ENCODE measurements at places on chromosomes 13 and 19.
A peak's percentile ranks its signal among the peaks of the same experiment; 100 is the strongest.

DNA sequence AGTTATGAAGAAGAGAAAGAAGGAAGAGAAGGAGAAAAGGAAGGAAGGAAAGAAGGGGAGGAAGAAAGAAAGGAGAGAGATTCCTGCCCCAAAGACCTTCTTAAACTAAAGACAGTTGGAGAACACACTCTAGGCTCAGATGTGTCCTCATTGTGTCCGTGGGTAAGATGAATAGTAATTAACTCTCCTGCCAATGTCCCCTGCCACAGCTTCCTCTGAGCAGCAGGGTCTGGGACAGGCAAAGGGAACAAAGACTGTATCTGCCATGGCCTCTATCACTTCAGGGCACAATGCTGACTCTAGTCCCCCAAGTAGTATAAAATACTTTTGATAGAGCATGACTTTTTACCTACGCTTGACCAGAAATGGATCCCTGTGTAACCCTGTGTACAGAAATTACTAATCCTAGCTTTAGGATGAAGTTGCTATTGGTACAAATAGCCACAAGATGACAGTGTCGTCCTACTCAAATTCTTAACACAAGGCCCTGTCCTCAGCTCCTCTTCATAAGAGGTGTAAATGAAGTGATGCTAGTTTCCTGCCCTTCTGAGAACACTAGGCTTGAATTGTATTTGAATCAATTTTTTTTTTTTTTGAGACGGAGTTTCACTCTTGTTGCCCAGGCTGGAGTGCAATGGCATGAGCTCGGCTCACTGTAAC lies 186.2 kb upstream of the GPR12 start:
- peak; percentile 10 for DNase-seq

DNA sequence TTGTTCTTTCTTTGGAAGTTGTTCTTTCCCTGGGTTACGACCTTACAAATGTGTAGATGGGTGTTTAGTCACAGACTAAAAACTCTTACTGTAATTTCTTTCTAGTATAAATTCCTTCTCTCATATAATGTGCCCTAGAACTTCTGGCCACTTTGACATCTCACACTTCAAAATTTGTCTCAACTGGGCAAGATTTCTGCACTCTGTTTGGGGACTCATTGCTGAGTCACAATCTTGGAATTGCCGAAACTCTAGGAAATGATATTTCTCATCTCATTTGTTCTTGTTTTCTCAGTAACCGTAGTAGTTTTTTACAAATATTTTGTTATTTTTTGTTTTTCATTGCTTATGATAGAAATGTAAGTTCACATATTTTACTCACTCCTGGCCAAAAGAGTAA lies 2523.2 kb upstream of the PCDH20 start:
- DNase-seq: no peak

- no peak for DNase-seq
Measured at GRCh38 chr19:42297039-42297438, 4.9 kb upstream of the PRR19 start.

DNA sequence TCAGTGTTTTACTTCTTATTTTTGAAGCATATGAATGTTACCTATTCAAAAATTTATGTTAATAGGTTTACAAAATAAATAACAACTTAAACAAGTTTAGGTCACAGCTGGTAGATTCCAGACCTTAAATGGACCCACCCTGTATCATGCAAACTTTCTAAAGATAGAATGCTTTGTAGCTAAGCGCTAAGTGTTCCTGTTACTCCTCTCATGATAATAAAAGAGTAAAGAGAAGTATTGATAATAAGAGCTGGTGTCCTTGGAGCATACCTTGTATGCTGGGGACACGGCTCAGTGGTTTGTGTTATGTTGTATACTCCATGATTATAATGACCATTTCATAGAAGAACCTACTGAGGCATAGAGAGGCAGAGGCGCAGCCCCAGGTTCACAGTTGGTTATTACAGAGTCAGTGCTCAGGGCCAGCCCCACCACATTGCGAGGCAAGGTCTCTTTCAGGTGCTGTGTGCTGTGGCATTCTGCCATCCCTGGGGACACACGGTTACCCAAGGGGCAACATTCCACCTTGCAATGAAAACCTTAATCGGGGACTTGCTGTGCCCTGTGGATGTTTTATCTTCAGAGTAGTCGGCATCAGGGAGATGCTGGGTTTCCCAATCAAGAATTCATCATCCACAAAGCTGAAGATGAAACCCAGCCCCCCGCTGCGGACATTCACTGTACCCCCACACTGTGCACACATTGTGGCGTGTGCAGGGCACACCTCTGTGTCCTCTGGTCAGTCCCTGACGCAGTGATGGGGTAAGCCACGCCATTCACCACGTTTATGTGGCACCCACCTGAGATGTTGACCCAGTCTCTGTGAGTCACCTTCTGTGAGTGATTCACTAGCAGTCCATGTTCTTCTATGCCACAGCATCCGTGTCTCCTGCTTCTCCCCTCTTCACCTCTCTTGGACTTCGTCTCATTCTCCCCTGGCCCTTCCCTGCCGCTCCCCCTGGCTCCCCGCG lies 186.7 kb downstream of the COL4A1 start:
- no peak for DNase-seq

Data from CD4-positive, alpha-beta T cell treated with Interleukin-21 for 1 hour (primary cell).